Activated T-helper 1 cell treated with anti-CD3 and anti-CD28 coated beads, Interleukin-12 subunit alpha, Interleukin-12 subunit beta, Interleukin-2, Interleukin-4 antibody, amounts not matched to agents 30 ng/mL and 10 ng/mL and 1 ng/mL, durations not matched to agents 14 hours and 24 hours and 36 hours (primary cell): ENCODE measurements at places on chromosomes 11 and 22. TPM values are rescaled to one million over a fixed set of nuclear protein-coding genes. Genes with fewer than 3 reads are reported as not detected.

OR52N4 gene
- 0.16 TPM in 1 of 2 replicates, not detected in the other for total RNA-seq

PHOX2A gene
- total RNA-seq: not detected in 2 replicates

PATE2 gene
- total RNA-seq: 0.29 and 0.34 TPM in 2 replicates

MMP13 gene
- total RNA-seq: not detected in 2 replicates

SLC6A5 gene
- not detected in 2 replicates for total RNA-seq

BCL2L13 gene
- total RNA-seq: 34.6 and 35.9 TPM in 2 replicates

B3GAT1 gene
- total RNA-seq: 0.13 and 0.39 TPM in 2 replicates

TMEM191C gene
- total RNA-seq: 0.59 and 0.67 TPM in 2 replicates

CCDC87 gene
- total RNA-seq: 0.29 and 0.37 TPM in 2 replicates
